Foreskin keratinocyte (primary cell): ENCODE measurements at places on chromosomes 5 and 9. TPM values are rescaled to one million over a fixed set of nuclear protein-coding genes. Genes with fewer than 3 reads are reported as not detected.

The LCNL1 gene
- polyA plus RNA-seq = not detected in 2 replicates

The F2RL2 gene
- 0.06 TPM in 1 of 2 replicates, not detected in the other for polyA plus RNA-seq

The SOWAHA gene
- 0.03 TPM in 1 of 2 replicates, not detected in the other for polyA plus RNA-seq

The EQTN gene
- 0.14 and 0.20 TPM in 2 replicates for polyA plus RNA-seq

The GOLPH3 gene
- polyA plus RNA-seq = 20.4 and 25.4 TPM in 2 replicates

The LHX2 gene
- not detected in 2 replicates for polyA plus RNA-seq

The NTRK2 gene
- polyA plus RNA-seq = 0.01 TPM in 2 replicates

The PCDHB9 gene
- polyA plus RNA-seq = not detected in 2 replicates

The BARX1 gene
- not detected in 2 replicates for polyA plus RNA-seq

The ARL14EPL gene
- polyA plus RNA-seq = not detected in 2 replicates

The ARID3C gene
- polyA plus RNA-seq = 0.07 and 0.13 TPM in 2 replicates

The CETN3 gene
- polyA plus RNA-seq = 36.6 and 50.3 TPM in 2 replicates

The CDO1 gene
- 0.04 and 0.10 TPM in 2 replicates for polyA plus RNA-seq

The GALT gene
- polyA plus RNA-seq = 48.7 and 57.0 TPM in 2 replicates

The LCP2 gene
- not detected in 2 replicates for polyA plus RNA-seq

The PRR7 gene
- 4.7 and 5.0 TPM in 2 replicates for polyA plus RNA-seq

The SLC46A2 gene
- not detected in 2 replicates for polyA plus RNA-seq

The KIF2A gene
- polyA plus RNA-seq = 8.2 and 10.6 TPM in 2 replicates

The FOXD4L6 gene
- polyA plus RNA-seq = 0.02 TPM in 1 of 2 replicates, not detected in the other

The SPINK5 gene
- 0.55 and 0.56 TPM in 2 replicates for polyA plus RNA-seq

The TENT4A gene
- polyA plus RNA-seq = 5.3 and 6.8 TPM in 2 replicates

The CEL gene
- polyA plus RNA-seq = 0.44 and 0.70 TPM in 2 replicates

The CDKN2A gene
- 10.1 and 20.8 TPM in 2 replicates for polyA plus RNA-seq

The PDE8B gene
- not detected in 2 replicates for polyA plus RNA-seq

The ADAMTSL1 gene
- polyA plus RNA-seq = 0.22 and 1.7 TPM in 2 replicates

The PAPPA gene
- polyA plus RNA-seq = 0.03 and 0.04 TPM in 2 replicates

The PCDHGB1 gene
- polyA plus RNA-seq = not detected in 2 replicates

The DMRT3 gene
- polyA plus RNA-seq = not detected in 2 replicates

The MARCOL gene
- polyA plus RNA-seq = not detected in 2 replicates

The TMCO6 gene
- polyA plus RNA-seq = 8.8 and 8.9 TPM in 2 replicates

The C5orf22 gene
- 7.3 and 8.2 TPM in 2 replicates for polyA plus RNA-seq

The SERF1A gene
- polyA plus RNA-seq = 0.75 and 3.1 TPM in 2 replicates

The LCN9 gene
- polyA plus RNA-seq = not detected in 2 replicates
